ENCODE measurements at places on chromosomes 6 and 20.

DNA sequence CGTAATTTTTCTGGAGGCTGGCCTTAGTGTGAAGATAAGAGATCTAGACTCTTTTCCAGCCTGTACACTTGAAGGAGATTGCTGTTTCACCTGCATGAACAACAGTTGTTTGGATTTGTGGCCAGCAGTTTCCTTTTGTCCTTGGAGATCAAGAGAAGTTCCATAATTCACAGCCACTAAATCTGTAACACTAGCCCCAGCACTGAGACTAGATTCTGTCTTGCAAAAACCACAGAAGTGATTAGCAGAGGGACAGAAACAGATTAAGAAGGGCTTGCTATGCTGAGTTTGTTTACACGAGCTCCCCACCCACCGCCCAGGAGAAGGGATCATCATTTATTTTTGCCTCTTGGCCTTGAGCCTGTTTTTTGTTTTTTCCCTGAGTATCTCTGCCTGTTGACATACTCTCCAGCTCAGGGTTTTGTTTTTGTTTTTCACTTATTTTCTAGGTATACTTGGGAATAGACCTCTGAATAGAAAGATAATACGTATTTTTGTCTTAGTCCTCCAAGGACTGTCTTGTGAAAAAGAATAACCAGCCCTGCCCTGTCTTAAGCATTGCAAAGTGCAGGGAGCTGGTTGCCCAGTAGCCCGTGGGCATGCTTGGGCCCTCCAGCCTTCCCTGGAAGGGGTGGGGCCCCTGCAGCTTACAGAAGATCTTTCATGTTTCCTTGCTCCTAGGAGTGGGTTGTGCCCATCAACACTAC is 93.1 kb upstream of the SOX4 start:
- DNase-seq, result no peak

- DNase-seq, result no peak
These were observed 135.5 kb downstream of the CDKAL1 start for GRCh38 chr6:20669571-20670314.

- DNase-seq, result no peak
These were observed 25.4 kb upstream of the C20orf144 start for GRCh38 chr20:33636776-33637175.

GRCh38 chr6:134299236-134299635 is 18.7 kb downstream of the SGK1 start:
- no peak for DNase-seq

DNA sequence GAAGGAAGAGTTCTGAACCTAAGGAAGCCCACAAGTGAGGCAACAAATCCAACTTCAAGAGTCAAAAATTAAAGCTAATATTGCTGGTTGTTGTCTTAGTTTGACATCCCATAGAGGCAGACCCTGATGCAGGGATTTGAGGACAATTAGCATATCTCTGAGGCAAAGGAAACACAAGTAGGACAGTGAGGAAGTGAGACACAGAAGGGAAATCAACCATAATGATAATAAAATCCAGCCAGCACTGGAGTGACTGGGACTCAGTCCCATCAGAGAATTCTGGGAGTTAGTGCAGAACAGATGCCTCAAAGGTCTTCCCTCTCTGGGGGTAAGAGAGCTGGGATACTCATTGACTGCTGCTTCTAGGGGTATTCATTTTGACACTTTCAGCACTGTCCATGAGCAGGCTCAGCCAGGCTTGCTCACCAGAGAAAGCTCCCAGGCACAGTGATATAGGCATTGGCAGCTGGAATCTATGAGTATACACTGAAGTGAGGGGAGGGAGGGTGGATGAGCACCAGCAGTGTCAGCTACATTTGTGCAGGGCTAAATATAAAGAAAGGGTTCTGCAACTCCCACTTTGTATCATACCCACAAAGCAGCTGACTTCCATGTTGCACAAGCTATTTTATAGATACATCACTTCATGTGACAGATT is 43.4 kb upstream of the SPTLC3 start:
- DNase-seq, result no peak

GRCh38 chr20:61735503-61735785 is 330.2 kb downstream of the TAF4 start:
- no peak for DNase-seq

- no peak for DNase-seq
These were observed 288.4 kb upstream of the JARID2 start for GRCh38 chr6:14957355-14958059.

GRCh38 chr6:152571943-152572337 is 65.2 kb downstream of the SYNE1 start:
- no peak for DNase-seq

DNA sequence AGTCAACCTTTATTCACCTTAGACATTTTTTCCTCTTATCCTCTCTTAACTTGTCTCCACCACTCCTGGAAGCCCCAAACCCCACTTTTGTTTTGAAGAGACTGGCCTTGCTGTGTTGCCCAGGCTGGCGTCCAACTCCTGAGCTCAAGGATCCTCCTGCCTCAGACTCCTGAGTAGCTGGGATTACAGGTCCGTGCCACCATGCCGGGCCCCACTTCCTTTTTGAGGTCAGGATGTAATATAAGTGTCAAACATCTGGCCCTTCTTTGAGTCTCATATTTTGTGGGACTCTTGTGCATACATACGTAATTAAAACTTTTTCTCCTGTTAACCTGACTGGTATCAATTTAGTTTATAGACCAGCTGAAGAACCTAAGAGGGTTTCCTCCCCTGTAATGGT is 1.4 kb upstream of the CDK19 start:
- DNase-seq, result no peak

DNA sequence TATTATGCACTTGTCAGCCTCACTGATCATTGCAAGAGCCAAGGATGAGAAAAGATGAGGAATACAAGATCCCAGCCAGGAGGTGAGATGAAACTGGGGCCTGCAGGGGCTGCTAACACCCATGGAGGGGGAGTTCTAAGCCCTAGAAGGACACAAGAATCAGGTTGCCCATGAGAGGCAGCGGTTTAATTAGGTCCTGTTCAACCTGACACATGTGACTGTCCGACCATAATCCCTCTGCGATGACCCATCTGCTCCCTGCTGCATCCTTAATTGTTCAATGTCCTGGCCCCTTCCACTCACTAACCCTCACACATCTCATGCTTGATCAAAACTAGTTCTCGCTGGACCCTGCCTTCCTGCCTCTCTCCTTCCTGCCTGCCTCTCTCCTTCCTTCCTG is 52.2 kb upstream of the NNAT start:
- DNase-seq, result no peak

GRCh38 chr6:139449611-139450000 is 75.2 kb upstream of the CITED2 start:
- DNase-seq, result no peak

- no peak for DNase-seq
These were observed 937.4 kb upstream of the GJE1 start for GRCh38 chr6:141195251-141195832.

DNA sequence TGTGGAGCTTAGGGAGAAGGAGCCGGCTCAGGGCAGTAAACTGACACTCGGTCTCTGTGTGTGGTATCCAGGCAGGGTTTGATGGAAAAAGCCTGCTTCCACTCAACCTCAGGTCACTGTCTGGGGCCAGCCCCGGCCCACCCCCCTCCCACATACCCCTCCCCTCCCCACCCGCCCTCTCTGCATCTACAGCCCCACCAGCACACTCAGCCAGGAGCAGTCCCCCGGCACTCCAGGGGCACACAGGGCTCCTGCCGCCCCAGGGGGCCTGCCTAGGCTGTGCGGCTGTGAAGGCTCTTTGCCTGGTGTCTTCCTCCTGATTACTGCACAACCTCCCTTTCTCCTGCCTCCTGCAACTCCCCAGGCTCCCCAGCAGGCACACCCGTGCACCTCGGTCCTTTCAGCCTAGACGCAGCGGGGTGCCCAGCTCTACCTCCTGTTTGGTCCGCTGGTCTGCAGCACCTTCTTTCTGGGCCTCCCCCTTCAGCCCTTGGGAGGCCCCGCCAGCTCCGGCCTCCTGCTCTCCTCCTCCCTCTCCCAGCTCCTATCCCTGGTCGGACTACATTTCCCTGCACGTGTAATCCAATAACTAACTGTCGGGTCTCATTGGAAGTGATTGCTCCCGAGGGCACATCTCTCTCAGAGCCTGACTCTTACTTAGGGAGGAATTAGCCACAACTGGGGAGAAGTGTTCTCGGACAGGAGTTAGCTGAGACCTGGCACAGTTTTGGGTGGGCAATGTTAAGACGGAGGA is 1.3 kb upstream of the FOXF2 start:
- peak; percentile 57 for DNase-seq

- peak; percentile 50 for DNase-seq
These were observed 56.6 kb upstream of the RREB1 start for GRCh38 chr6:7050872-7051779.

DNA sequence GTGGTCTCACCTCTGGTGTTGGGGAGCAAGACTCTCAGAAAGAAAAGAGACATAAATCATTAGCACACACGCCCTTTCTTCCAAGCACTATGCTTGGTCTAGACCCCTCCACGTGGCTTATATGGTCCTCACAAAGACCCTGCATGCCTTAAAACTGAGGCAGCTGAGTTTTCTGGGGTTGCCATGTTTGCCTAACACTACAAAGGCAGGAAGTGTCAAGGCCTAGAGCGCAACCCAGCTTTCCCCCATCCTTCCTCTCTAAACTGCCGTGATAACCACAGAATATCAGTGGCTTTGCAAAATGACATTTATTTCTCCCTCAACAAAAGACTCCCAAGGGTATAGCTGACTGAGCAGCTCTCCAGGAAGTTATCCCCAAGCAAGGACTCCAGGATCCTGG is 146.5 kb upstream of the TOP1 start:
- no peak for DNase-seq

GRCh38 chr20:3218307-3218988 is 9.2 kb downstream of the ITPA start:
- DNase-seq, result peak; percentile 88

- DNase-seq, result no peak
These were observed 83.2 kb downstream of the MANEA start for GRCh38 chr6:95660544-95660943.

DNA sequence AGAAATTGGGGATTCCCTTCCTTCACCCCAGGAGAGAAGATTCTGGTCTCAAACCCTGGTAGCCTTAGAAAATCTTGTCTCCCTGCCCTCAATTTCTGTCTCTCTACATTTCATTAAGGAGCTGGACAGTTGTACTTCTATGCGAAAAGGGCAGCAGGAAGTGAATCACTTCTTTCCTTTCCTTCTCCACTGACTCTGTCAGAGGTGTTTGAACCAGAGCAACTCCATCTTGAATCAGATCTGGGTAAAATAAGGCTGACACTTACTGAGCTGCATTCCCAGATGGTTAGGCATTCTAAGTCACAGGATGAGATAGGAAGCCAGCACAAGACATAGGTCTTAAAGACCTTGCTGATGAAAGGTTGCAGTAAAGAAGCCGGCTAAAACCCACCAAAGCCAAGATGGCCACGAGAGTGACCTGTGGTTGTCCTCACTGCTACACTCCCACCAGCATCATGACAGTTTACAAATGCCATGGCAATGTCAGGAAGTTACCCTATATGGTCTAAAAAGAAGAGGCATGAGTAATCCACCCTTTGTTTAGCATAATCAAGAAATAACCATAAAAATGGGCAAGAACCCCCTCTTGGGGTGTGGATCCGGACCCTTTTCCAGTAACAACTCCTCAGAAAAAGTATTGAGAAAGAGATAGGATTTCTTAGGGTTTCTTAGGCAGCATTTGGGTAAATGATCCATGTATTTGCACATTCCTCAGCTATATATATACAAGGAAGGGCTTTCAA is 95.8 kb upstream of the PLCB4 start:
- no peak for DNase-seq

DNA sequence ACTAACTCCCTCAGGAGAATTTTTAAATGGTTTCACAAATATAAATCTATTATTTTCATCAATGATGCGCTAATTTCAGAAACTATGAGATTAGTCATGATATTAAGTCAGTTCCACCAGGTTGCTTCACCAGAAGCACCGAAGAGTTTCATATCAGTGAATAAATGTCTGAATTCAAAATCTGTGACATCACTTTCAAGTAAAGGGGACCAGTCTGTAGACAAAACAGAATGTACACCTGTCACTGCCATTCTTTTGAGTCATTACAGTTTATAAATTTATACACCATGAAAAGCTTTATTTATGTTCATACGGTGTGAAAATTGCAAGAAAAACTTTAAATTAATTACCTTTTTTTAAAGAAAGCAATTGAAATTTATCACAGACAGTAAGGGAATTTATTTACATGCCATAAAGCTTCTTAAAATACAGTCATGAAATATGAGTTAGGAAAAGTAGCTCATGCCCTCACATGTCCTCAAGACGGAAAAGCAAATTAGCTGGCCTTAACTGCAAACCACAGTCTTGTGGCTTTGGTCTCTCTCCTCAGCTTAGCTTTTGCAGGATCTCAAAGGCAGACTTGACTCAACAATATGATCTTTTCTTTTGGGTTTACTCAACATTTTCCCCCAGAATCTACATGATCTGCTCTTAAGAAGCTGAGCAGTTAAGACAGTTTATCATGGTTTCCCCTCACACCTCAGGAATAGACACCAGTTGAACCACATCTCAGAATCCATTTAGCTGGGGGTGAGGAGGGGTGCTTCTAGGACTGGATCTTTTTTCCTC is 177.7 kb upstream of the MCHR2 start:
- DNase-seq, result no peak

DNA sequence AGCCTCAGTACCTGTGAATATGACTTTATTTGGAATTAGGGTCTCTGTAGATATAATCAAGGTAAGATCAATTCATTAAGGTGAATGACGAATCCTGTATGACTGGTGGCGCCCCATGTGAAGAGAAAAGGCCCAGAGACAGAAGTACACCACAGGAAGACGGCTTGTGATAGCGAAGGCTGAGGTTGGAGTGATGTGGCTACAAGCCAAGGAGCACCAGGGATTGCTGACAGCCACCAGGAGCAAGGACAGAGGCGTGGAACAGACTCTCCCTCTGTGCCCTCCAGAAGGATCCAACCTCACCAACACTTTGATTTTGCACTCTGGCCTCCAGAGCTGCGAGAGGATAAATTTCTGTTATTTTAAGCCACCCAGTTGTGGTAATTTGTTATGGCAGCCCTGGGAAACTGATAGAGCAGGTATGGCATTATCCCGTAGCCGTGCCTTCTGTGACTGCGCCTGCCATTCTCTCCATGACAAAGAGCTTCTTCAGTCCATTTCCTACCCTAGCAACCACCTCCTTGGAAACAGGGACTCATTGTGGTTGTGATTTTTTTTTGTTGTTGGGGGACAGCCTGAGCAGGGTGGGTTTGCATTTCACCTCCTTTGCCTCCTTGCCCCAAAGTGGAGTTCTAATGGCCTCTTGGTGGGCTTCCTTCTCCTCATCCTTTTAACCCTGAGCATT is 29.6 kb downstream of the PTK7 start:
- no peak for DNase-seq

DNA sequence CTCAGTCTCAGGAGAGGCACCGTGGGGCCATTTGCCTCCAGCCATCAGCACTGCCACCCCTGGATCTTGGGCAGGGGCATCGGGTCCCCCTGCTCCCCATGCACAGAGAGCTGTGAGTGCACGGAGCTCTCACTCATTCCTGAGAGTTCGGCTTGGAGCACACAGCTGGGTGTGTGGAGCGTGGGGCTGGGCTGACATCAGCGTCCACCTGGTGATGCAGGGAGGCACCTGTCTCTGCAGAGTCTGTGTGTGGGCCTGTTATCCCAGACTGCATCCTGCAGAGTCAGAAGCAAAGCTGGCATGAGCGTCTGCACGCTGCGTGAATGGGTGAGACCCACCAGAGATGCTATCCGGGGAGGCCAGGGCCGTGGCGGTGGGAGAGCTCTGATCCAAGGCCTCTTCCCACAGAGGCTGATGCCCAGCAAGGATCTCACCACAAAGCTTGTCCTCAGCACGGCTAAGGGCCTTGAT is 248.8 kb upstream of the AFDN start:
- DNase-seq, result no peak

- DNase-seq, result no peak
These were observed 46.7 kb upstream of the IRF4 start for GRCh38 chr6:344816-345340.

- DNase-seq, result no peak
These were observed 13.7 kb upstream of the BLCAP start for GRCh38 chr20:37541326-37541725.

Measured in glutamatergic neuron (in vitro differentiated cells).